ENCODE measurements at places on chromosomes 4 and X. TPM values are rescaled to one million over a fixed set of nuclear protein-coding genes. Genes with fewer than 3 reads are reported as not detected.

GRCh38 chrX:150326541-150327247 lies 36.4 kb upstream of the MAMLD1 start:
- no peak for DNase-seq

Gene RAB40AL
- total RNA-seq, result 0.20 TPM

- no peak for DNase-seq
Measured at GRCh38 chrX:9308426-9308825, 156.4 kb upstream of the TBL1X start.

DNA sequence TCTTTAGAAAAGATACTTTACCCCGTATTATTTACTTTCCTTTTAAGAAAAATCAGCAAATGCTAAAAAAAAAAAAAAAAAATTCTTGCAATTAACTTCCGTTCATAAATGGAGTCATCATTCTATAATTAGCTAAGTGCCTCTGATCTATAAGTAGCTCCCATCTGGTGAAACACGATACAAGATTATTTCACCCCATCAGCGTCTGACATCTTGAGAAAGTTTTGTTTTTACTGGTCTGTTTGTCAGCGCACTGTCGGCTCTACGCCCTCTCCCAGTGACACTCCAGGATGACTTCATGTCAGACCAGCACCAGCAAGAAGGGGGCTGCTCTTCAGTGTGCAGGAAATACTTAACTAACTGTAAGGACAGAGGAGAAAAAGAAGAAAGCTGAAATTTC lies 108.3 kb downstream of the AFAP1 start:
- DNase-seq, result peak; percentile 95

DNA sequence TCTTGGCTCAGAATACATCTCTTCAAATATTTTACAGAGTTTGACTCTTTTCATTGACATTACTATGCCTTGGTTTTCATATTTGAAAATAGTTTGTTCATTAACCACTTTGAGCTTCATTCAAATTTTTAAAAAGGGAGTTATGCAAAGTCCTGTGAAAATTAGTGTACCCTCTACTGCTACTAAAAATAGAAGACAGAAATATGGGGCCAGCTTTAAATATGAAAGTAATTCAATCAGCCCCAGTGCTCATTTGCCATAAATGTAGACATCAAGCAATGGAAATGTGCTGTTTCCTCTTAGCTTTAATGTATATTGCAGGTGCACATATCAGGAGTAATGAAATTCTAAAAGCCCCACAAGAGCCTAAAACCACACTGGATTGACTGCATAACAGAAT lies 218.7 kb downstream of the SPATA18 start:
- DNase-seq, result no peak

All from lung microvascular endothelial cell (primary cell).